HAP-1 (cell line): ENCODE measurements at places on chromosomes 5 and 9.

- DNase-seq: no peak
These were observed 37.3 kb downstream of the ARHGAP26 start for GRCh38 chr5:142807372-142807911.

DNA sequence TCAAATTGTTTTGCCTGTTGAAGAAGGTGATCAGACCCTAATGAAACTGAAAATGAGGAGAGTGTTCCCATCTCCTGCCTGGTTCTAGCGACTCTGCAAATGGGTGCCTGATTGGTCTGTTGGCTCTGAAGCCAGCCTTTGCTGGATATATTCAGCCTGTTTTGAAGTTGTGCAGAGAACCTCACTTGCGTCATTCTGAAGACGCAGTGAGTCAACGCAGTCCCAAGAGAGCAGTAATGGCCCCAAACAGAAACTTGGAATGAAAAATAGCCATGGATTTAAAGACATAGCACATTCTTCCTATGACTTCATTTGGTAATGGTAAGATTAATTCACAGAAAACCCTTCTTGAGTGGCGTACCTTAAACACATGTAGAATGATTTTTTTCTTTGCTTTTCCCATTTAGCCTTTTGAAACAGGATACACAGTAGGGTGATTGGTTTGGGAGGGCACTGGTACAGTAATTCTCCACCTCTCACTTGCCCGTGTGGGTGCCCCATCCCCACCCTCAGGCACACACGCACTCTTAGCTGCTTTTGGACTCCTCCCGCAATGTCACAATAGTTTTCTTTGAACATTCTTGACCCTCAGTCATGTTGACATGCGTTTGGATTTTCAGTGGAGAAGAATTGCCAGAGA lies 54.1 kb upstream of the ABL1 start:
- peak; percentile 35 for DNase-seq

GRCh38 chr9:120569556-120569955 lies 10.4 kb downstream of the CDK5RAP2 start:
- DNase-seq: no peak

GRCh38 chr9:36136894-36137391 lies 410 bp downstream of the GLIPR2 start:
- DNase-seq: peak; percentile 30

- no peak for DNase-seq
These were observed 190.6 kb upstream of the MSX2 start for GRCh38 chr5:174533751-174534241.

GRCh38 chr5:171957591-171958251 lies 48.7 kb downstream of the FBXW11 start:
- DNase-seq: peak; percentile 14

- no peak for DNase-seq
These were observed 360.1 kb upstream of the C9orf72 start for GRCh38 chr9:27933210-27934025.

DNA sequence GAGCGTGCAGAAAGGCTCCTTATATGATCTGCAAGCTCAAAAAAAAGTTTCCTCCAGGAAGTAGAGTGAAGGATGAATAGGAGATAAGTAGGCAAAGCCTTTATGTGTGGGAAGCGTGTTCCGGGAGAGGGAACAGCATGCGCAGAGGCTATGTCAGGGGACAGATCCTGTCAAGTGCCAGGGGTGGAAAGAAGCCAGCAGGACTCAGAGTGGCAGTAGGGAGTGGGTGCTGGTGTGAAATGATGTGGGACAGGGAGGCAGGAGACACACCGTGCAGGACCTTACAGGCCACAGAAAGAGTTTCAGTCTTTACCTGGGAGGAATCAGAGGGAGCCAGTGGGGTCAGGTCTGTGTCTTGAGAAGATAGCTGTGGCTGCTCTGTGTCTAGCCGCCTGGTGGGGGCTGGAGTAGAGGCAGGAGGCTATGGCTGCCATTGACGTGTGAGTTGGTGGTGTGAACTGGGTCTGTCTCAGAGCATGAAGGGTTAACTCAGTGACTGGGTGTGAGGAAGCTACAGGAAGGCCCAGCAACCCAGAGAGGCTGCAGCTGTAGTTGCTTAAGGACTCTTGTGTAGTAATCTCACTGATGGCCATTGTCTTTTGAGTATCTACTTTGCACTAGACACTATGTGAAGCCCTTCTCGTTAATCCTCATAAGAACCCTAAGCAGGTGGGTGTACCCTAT lies 71.3 kb downstream of the PPARGC1B start:
- no peak for DNase-seq

DNA sequence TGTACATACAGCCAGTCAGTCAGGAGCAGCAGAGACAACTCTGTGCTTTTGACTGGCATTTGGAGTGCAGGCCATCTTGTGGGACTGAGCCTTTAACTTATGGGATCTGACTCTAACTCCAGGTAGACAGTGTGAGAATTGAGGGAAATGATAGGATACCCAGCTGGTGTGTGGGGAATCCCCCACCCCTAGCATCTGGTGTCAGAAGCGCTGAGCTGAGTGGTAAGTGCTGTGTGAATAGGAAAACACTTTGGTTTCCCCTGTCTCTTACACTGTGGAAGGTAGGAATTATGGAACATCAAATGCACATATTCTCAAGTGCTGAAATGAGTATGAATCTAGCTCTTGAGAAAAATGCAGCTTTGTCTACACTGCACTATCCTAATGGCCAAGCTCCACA lies 43.9 kb downstream of the CCDC125 start:
- no peak for DNase-seq

DNA sequence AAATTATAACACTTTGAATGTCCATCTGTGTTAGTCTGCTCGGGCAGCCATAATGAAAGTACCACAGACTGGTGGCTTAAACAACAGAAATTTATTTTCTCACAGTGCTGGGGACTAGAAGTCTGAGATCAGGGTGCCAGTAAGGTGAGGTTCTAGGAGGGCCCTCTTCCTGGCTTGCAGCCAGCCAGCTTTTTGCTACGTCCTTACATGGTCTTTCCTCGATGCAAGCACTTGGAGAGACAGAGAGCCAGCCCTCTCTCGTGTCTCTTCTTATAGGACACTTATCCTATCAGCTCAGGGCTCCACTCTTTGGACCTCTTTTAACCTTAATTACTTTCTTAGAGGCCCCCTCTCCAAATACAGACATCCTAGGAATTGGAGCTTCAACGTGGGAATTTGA lies 351.8 kb downstream of the SPOCK1 start:
- no peak for DNase-seq

DNA sequence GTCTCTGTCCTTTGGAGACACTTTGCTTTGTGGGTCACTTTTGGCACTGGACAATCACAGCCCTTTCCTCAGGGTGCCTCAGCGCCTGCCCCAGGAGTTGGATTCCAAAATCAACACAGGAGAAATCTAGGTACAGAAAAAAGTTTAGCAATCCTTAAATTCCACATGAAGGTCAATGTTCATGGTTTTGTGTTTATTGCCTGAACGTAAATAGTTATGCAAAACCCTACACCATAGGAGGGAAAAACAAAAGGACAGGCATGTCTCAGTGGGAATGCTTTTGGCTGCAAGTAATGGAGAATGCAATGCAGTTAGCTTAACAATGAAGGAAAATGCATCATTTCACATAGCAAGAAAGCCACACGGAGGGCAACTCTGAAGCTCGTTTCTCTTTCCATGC lies 6.5 kb upstream of the HMCN2 start:
- no peak for DNase-seq

GRCh38 chr5:170327829-170328228 lies 30.3 kb upstream of the LCP2 start:
- no peak for DNase-seq
